ENCODE measurements at places on chromosomes 1 and 21. TPM values are rescaled to one million over a fixed set of nuclear protein-coding genes. Genes with fewer than 3 reads are reported as not detected.

DNA sequence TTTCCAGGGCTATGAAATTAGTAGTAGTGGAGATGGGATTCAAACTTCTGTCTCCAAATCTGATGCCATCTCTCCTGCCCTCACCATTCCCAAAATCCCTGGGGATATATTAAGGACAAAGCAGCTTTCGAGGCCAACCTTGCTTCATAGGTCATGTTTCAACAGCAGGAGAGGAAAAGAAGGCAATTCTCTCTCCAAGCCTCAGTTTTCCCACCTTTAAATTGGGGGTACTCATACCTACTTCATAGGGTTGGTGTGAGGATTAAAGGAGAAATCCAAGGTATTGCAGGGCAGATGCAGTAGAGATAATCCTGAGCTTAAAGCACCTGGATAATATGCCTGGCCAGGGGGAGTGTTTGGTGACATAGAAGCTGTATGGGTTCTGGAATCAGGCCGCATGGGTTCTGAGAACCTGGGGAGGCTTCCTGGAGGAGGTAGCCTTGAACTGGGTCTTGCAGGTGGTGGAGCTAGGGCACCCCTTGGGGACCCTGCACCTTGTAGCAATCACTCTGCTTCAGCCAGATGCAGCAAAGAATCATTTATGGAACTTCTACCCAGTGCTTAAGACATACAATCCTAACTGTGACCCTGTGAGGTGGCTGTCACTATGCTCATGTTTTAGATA is 10.7 kb upstream of the IFFO2 start:
- no peak for DNase-seq

DNA sequence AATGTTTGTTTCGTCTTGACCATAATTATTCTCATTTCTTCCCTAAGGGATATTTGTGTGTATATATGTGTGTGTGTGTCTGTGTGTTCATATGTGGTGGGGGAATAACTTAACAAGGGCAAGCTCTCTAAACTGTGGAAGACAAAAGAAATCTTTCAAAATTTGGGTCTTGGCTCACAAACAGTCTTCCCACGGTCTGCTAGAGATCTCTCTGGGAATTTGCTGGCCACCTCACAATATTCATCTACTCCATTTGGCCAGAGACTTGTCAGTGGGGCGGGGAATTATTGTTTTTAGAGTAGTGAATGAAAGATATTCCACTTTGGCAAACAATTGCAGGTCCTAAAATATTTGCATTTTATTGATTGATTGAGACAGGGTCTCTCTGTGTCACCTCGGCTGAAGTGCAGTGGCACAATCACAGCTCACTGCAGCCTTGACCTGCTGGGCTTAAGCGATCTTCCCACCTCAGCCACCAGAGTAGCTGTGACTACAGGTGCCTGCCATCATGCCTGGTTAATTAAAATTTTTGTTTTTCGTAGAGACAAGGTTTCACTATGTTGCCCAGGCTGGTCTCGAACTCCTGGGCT is 8.0 kb upstream of the EIF2B3 start:
- DNase-seq, result no peak

DNA sequence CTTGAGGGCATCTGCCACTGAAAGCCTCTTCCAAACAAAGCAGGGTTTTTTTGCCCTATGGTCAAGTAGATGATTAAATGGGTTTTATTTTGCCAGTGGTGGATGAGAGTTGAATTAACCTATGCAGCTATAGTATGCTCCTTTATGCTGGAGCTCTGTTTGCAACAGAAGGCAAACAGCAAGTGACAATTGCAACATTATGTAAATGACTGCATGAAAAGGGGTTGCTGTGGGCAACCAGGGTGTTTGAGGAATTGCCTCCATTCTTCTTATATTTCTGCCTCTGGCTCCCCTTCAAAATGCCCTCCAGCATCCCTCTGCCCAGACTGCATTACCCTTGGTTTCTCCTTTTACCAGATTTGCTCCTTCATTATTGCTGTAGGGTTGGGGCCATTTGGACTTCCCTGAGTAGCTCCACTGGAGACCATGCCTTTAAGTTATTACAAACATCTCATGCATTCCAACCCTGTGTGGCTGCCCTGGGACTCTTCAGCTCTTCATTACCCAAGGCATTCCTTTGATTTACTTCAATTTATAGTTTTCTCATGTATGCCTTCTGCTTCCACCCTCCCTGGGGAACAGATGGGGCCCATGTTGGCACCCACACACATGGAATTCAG is 398.4 kb downstream of the PRDM2 start:
- DNase-seq, result no peak

GRCh38 chr1:10031461-10031860 is 1.3 kb upstream of the UBE4B start:
- DNase-seq, result no peak

GRCh38 chr1:176206006-176206960 is 803 bp downstream of the COP1 start:
- DNase-seq, result peak; percentile 80

GRCh38 chr21:44083631-44084291 is 23.4 kb upstream of the PWP2 start:
- no peak for DNase-seq

GRCh38 chr1:205698921-205699320 is 18.6 kb upstream of the SLC45A3 start:
- DNase-seq, result no peak

GRCh38 chr1:66354311-66355201 is 179.4 kb upstream of the SGIP1 start:
- DNase-seq, result peak; percentile 66

DNA sequence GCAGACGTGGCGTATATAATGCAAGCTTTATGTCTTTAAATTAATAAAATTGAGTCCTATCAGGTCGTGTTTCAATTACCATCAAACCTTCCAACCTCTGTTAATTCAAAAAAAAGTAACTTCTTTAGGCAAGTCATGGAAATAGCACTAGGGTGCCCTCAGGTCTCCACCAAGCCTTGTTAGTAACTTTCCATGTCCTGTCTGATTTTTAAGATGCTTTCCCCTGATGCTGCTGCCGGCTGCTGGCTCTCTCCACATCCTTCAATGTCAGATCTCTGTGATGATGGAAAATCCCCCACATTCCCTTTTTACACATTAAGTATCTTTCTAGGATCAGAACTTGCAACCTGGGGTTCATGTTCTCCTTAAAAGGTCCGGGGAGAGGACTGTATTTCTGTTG is 3.0 kb downstream of the ERG start:
- no peak for DNase-seq

- no peak for DNase-seq
Measured at GRCh38 chr1:201019321-201019977, 4.1 kb downstream of the KIF21B start.

DNA sequence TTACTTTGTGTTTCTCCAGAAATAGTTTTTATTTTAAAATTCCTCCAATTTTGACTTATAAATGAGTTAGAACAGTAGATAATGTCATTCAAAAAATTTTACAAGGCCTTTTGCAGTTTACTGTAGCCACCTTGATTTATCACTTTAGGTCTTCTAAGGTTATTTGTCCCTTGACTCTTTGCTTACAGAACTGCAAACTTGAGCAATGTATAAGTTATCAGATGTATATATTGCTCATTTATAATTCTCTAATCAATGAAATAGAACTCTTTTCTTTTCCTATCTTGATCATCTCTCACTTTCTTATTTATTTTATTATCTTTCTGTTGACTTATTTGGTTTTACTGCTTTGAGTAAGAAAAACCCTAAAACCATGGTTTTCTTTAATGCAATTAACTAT is 5.8 kb upstream of the SPTA1 start:
- no peak for DNase-seq

GRCh38 chr21:41886328-41886727 is 7.2 kb upstream of the PRDM15 start:
- DNase-seq, result no peak

The C1orf185 gene
- not detected for total RNA-seq

The LORICRIN gene
- not detected for total RNA-seq

The LPAR3 gene
- 27.8 TPM for total RNA-seq

The MAN1C1 gene
- total RNA-seq, result 11.6 TPM

The LRRC8C gene
- 2.6 TPM for total RNA-seq

The OR1C1 gene
- total RNA-seq, result not detected

The CCDC17 gene
- total RNA-seq, result 1.0 TPM

The GUCA2A gene
- not detected for total RNA-seq

Data from GM23338 (cell line).